ENCODE measurements at places on chromosomes 5 and 9. TPM values are rescaled to one million over a fixed set of nuclear protein-coding genes. Genes with fewer than 3 reads are reported as not detected.

DNA sequence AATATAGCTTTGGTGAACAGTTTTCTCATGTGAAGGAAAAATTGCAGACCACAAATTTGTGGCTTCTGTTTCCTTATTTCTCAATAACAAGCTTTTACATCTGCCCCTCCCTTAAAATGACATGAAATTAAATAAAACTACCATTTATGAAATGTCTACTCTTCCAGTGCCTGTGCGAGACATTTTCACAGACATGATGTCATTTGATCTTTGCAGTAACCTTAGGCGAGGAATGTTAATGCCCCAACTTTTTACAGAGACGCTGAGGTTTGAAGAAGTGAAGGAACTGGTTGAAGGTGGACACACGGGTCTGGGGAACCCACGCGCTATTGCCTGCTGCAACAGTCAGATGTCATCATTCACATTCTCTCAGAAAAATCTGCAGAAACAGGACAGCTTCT, 61.5 kb downstream of the OSTF1 start:
- no peak for DNase-seq

GRCh38 chr5:112776301-112776856, 38.7 kb downstream of the APC start:
- no peak for DNase-seq

GRCh38 chr9:7844242-7844641, 44.7 kb upstream of the DMAC1 start:
- DNase-seq, result no peak

DNA sequence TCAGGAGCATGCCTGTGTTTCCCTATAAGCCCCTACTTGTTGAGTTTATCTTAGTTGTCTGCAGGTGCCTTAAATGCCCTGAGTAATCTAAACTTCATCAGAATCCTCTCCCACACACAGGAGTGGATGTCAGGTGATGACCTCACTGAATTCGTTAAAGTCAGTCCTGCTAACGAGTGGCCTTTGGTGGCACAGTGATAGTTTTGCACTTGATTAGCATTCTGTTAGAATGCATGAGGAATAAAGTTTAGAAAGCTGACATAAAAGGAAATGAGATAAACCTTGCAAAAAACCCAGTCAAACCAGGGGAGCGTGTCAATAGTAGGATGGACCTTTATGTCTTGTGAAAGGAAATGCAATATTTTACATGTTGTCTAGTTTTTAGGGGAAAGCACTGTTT, 4.5 kb downstream of the TRIM32 start:
- no peak for DNase-seq

FIBCD1 gene
- 1.5 TPM for polyA plus RNA-seq

DNA sequence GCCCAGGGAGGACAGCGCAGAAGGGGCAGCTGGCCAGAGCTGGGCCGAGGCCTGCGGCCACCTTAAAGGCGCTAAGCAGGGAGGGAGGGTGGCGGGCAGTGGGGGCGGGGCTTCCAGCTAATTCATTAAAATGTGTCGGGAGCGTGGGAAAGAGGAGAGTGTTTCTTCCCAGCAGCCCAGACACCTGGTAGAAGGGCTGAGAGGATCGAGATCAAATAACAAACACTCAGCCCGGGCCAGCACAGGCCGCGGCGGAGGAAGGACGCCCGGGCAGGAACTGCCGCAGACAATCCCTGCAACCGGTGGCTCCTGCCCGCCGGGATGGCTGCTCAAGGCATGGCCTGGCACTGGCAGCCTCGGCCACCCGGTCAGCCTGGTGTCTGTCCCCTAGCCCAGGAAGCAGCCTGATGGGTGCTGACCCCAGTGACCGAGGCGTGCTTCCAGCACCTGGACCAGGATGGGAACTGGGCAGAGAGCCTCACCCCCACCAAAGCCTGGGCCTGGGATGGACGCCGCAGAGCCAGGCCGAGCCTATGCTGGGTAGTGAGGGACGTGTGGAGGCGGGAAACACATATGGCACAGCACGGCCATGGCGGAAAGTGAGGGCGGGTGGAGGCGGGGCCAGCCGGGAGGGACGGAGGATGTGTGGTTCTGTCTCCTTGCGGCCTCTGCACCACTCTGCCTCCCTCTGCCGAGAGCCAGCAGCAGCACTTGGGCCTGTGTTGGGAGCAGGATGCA, 3.2 kb upstream of the NRARP start:
- DNase-seq, result peak; percentile 75

All from large intestine (tissue), 12 donors.